Suppressor macrophage treated with lipopolysaccharide for 1 hour (primary cell): ENCODE measurements at places on chromosomes 3 and 15.

GRCh38 chr15:89112341-89112971, 24.2 kb downstream of the ABHD2 start:
- no peak for DNase-seq

- DNase-seq, result no peak
Observed at GRCh38 chr3:167973046-167973445, 122.7 kb downstream of the GOLIM4 start.

- no peak for DNase-seq
Observed at GRCh38 chr3:120475722-120476377, 25.1 kb upstream of the FSTL1 start.

- no peak for DNase-seq
Observed at GRCh38 chr3:145899241-145899640, 261.7 kb downstream of the PLOD2 start.

- no peak for DNase-seq
Observed at GRCh38 chr3:25537516-25537915, 109.5 kb downstream of the RARB start.

DNA sequence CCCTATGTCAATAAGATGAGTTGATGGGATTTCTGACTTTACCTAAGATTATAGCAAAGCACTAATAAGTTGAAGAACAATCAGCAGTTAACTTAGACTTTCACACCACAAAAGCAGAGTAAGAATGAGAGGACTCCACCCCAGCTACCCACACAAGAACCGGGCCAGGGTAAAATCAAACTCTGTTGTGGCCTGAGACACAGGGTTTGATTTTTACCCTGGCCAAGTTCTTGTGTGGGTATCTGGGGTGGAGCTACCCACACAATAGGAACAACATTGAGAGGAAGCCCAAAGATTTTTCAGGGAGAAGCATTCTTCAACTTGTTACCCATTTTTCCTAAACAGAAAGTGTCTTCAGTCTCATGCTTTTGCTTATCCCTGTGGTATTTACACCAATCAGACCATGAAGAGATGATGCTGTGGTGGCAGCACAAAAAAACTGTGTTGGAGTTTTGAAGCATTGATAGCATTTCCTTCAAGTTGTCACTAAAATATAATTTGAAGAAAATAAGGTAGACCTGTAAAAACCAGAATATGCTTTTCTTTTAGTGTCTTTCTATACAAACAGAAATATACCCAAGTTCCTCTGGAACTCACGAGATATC, 25.6 kb downstream of the CPOX start:
- DNase-seq, result no peak

GRCh38 chr3:50139718-50140423, 15.3 kb upstream of the SEMA3F start:
- no peak for DNase-seq

- DNase-seq, result no peak
Observed at GRCh38 chr15:60590935-60591495, 112.1 kb upstream of the ICE2 start.

DNA sequence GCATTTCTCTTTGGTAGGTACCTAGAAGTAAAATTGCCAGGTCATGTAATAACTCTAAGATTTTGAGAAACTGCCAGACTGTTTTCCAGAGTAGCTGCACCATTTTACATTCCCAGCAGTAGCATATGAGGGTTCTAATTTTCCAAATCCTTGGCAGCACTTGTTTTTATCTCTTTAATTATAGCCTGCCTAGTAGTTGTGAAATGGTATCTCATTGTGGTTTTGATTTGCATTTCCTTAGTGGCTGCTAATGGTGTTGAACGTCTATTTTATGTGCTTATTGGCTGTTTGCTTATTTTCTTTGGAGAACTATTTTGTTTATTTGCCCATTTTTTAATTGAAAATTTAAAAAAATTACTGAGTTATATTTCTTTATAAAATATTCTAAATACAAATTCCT, 117.9 kb downstream of the TCF12 start:
- no peak for DNase-seq
